ENCODE measurements at places on chromosomes 12 and 14. TPM values are rescaled to one million over a fixed set of nuclear protein-coding genes. Genes with fewer than 3 reads are reported as not detected.

MIPOL1 gene
- total RNA-seq: 11.9 TPM

DDHD1 gene
- 14.5 TPM for total RNA-seq

SLCO1A2 gene
- total RNA-seq: 0.05 TPM

DNA sequence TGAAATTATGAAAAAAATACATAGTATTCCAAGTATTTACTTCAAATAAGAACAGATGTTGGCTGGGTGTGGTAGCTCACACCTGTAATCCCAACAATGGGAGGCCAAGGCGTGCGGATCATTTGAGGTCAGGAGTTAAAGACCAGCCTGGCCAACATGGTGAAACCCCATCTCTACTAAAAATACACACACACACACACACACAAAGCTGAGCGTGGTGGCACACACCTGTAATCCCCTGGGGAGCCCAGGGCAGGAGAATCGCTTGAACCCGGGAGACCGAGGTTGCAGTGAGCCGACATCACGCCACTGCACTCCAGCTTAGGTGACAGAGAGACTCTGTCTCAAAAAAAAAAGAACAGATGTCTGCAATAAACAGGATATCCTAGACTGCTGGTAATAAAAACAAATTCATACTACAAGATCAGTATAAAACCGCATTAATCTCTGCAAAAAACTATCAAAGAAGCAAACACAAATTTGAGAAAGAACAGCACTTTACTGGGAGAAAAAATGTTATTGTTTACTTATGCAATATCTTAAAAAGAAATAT, 23.8 kb downstream of the EEA1 start:
- no peaks in the 10 kb centered on the region for H3K36me3 ChIP-seq
- H3K4me1 ChIP-seq: no peaks in the 10 kb centered on the region
- no peak overlapping the region for H3K27ac ChIP-seq
- no peak overlapping the region for H3K4me3 ChIP-seq
- H3K27me3 ChIP-seq: no peaks in the 10 kb centered on the region

GRCh38 chr14:38278035-38278434, 22.1 kb upstream of the CLEC14A start:
- H3K4me3 ChIP-seq: no peak overlapping the region
- no peak overlapping the region for H3K27ac ChIP-seq
- no peaks in the 10 kb centered on the region for H3K4me1 ChIP-seq
- no peak for DNase-seq

DNA sequence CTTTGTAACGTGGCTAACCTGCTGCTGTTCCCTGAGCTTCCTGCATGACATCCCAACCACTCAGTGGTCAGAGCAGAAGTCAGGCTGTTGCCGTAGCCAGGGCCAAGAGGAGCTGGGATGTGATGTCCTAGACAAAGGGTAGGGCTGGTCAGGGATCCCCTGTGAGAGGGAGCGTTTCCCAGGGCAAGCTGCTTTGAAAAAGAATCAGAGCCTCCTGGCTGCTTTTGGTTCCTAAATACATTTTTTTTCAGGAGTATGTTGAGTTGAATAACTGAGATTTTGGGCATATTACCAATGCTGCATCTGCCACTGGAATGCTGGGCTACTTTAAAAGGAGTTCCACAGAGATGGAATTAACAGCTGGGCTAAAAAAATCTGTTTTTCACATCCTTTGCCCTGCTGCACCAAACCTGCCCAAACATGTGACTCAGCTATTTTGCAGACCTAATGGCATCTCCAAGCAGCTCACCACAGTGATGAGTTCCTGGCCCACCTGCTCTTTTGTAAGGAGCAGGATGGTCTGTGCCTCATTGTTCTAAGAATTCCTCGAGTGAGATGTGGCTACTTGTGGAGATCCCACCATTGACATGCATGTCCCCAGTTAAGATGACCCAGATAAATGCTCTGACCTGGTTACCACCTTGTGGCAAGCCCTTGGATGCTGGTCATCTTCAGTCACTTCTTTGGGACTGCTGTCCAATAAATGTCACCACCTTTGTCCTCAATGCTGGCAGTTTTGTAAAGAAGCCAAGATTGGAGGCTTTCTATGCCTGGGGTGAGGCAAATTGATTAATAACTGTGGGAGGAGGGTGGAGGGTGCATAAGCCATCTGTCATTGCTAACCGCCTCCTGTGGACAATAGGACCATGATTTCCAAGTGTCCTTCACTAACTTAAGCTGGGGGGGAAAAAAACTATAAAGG, 24.1 kb downstream of the ANKRD13A start:
- H3K27ac ChIP-seq: peak overlapping the region; percentile 67
- peak overlapping the region; percentile 11 for H3K4me3 ChIP-seq
- H3K4me1 ChIP-seq: peaks cover 26% of the 10 kb centered on the region
- H3K36me3 ChIP-seq: peaks cover 45% of the 10 kb centered on the region
- no peaks in the 10 kb centered on the region for H3K27me3 ChIP-seq

GRCh38 chr12:50129290-50129689, 17.3 kb downstream of the COX14 start:
- no peaks in the 10 kb centered on the region for H3K27me3 ChIP-seq
- no peak overlapping the region for H3K27ac ChIP-seq
- H3K36me3 ChIP-seq: peaks cover 42% of the 10 kb centered on the region
- DNase-seq: no peak

- no peaks in the 10 kb centered on the region for H3K36me3 ChIP-seq
- peaks cover 12% of the 10 kb centered on the region for H3K27me3 ChIP-seq
- no peaks in the 10 kb centered on the region for H3K4me1 ChIP-seq
- no peak overlapping the region for H3K27ac ChIP-seq
- no peak overlapping the region for H3K4me3 ChIP-seq
- no peak for DNase-seq
These were observed 140.0 kb downstream of the NDUFA12 start for GRCh38 chr12:94863321-94864035.

DNA sequence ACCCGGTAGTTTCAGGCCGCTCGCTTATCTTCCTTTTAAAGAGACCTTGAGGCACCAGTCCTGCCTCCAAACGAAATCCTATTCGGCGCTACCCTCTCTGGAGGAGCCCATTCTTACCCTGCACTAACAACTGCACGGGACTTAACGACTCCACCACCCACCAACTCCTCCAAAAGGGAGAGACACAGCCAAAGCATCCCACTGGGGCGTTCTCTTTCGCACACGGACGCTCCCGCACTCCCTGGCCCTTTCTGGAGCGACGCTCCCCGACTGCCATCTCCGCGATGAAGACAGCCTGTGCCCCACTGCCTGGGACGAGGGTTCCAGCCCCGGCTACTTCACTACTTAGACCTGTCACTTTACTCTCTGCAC, 650 bp downstream of the GALC start:
- no peaks in the 10 kb centered on the region for H3K36me3 ChIP-seq
- peaks cover 11% of the 10 kb centered on the region for H3K4me1 ChIP-seq
- H3K27ac ChIP-seq: peak overlapping the region; percentile 84
- no peak for DNase-seq
- H3K4me3 ChIP-seq: peak overlapping the region; percentile 70

DNA sequence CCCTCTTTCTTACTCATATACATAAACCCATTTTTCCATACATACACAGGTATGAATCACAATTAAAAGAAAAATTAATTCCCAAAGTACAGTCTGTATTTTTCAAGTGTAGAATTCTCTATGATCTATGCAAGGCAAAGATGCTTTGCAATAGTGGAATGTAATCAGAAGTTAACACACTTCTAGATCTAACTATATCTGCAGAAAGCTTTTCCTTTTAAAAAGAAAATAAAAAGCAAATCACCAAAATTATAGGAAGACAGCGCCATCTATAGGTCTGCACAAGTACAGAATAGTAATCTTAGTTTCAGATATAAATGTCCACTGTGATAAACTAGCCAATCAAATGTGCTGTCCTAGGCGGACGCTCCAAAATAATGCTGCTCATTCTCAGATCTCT, 22.0 kb downstream of the SLC25A21 start:
- H3K36me3 ChIP-seq: no peaks in the 10 kb centered on the region
- H3K4me1 ChIP-seq: no peaks in the 10 kb centered on the region
- no peak overlapping the region for H3K4me3 ChIP-seq
- peak; percentile 16 for DNase-seq
- no peak overlapping the region for H3K27ac ChIP-seq

DNA sequence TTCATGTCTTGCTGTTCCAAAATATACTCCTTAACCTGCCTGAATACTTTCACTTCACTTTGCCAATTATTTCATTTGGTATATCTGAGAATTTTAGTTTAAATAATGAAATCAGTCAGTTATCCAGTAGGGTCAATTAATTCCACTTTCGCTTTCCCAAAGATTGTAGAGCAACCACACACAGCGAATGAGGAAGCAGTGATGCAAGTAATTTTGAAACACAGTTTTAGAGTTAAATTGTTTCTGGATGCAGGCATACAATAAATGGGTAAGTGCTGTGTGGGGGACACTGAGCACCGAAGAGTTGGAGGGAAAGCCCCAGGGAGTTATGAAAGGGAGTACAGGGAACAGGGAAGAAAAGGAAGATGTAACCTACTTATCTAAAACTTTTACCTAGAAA, 62.8 kb downstream of the TSHR start:
- no peak overlapping the region for H3K4me3 ChIP-seq
- H3K4me1 ChIP-seq: no peaks in the 10 kb centered on the region
- H3K36me3 ChIP-seq: no peaks in the 10 kb centered on the region
- H3K27ac ChIP-seq: no peak overlapping the region

DNA sequence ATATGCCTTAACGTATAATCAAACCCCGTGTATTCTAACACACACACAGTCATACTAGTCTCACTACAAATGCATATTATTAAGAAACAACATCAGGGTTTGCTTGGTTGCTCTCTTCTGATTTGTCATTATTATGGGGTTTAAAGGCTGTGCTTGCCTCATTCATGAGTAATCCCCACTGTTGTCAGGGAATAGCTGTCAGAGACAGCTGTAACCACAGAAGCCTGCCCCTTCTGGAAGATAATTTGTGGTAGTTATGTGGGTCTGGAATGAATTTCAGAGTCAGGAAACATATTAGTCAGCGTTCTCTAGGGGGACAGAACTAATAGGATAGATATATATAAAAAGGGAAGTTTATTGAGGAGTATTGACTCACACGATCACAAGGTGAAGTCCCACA, 456.9 kb upstream of the TMEM132C start:
- peak; percentile 99 for DNase-seq
- H3K4me1 ChIP-seq: peaks cover 37% of the 10 kb centered on the region
- H3K36me3 ChIP-seq: no peaks in the 10 kb centered on the region
- H3K27ac ChIP-seq: peak overlapping the region; percentile 96
- no peaks in the 10 kb centered on the region for H3K27me3 ChIP-seq
- no peak overlapping the region for H3K4me3 ChIP-seq
